Hair follicle dermal papilla cell (primary cell): ENCODE measurements at places on chromosomes 4 and X. TPM values are rescaled to one million over a fixed set of nuclear protein-coding genes. Genes with fewer than 3 reads are reported as not detected.

Gene SUPT20HL2
- total RNA-seq = not detected in 2 replicates

Gene CFP
- total RNA-seq = 0.32 and 0.36 TPM in 2 replicates

Gene HOPX
- not detected in 2 replicates for total RNA-seq

Gene LANCL3
- 0.24 and 0.32 TPM in 2 replicates for total RNA-seq

Gene MAD2L1
- total RNA-seq = 1.6 and 1.9 TPM in 2 replicates

Gene HHIP
- under 0.01 TPM in 2 replicates for total RNA-seq

Gene TCEAL6
- total RNA-seq = not detected in 2 replicates

Gene IL13RA2
- total RNA-seq = 5.7 and 11.8 TPM in 2 replicates

Gene PABPC4L
- 5.5 and 7.8 TPM in 2 replicates for total RNA-seq

Gene MND1
- total RNA-seq = 0.97 and 1.2 TPM in 2 replicates

Gene ATOH1
- not detected in 2 replicates for total RNA-seq

Gene ENAM
- total RNA-seq = under 0.01 TPM in 1 of 2 replicates, not detected in the other

Gene PTCHD1
- total RNA-seq = not detected in 2 replicates

Gene BBS7
- 26.1 and 26.5 TPM in 2 replicates for total RNA-seq

Gene ZAR1
- total RNA-seq = not detected in 2 replicates

Gene PNMA3
- 0.12 TPM in 1 of 2 replicates, not detected in the other for total RNA-seq

Gene CXCL1
- 78.3 and 166 TPM in 2 replicates for total RNA-seq

Gene FATE1
- total RNA-seq = not detected in 2 replicates

Gene SLIT2
- 92.7 and 110 TPM in 2 replicates for total RNA-seq

Gene GLRA2
- total RNA-seq = not detected in 2 replicates

Gene MAGEA8
- total RNA-seq = not detected in 2 replicates

Gene CHM
- 35.9 and 37.0 TPM in 2 replicates for total RNA-seq

Gene TKTL2
- not detected in 2 replicates for total RNA-seq

Gene DCAF16
- total RNA-seq = 28.4 and 29.5 TPM in 2 replicates

Gene SPANXA1
- total RNA-seq = not detected in 2 replicates

Gene CDX4
- total RNA-seq = not detected in 2 replicates

Gene ARMCX1
- 56.1 and 59.1 TPM in 2 replicates for total RNA-seq

Gene NHS
- 8.9 and 11.0 TPM in 2 replicates for total RNA-seq

Gene CSN1S1
- not detected in 2 replicates for total RNA-seq

Gene UGT8
- total RNA-seq = 0.49 TPM in 2 replicates

Gene FAT1
- total RNA-seq = 279 and 334 TPM in 2 replicates

Gene STBD1
- total RNA-seq = 6.8 and 8.0 TPM in 2 replicates
